Calu3 (cell line): ENCODE measurements at places on chromosomes 3 and 15. TPM values are rescaled to one million over a fixed set of nuclear protein-coding genes. Genes with fewer than 3 reads are reported as not detected.
A peak's percentile ranks its signal among the peaks of the same experiment; 100 is the strongest.

- peaks cover 2% of the 10 kb centered on the region for H3K4me1 ChIP-seq
- no peaks in the 10 kb centered on the region for H3K27me3 ChIP-seq
- no peak overlapping the region for H3K4me3 ChIP-seq
Observed at GRCh38 chr3:182746959-182747358, 46.3 kb upstream of the ATP11B start.

IL20RB gene
- total RNA-seq: 8.5 and 12.0 TPM in 2 replicates

CELF6 gene
- 0.19 and 0.42 TPM in 2 replicates for total RNA-seq

- H3K27ac ChIP-seq: no peak overlapping the region
- H3K4me1 ChIP-seq: no peaks in the 10 kb centered on the region
- no peaks in the 10 kb centered on the region for H3K27me3 ChIP-seq
- DNase-seq: no peak
- H3K36me3 ChIP-seq: no peaks in the 10 kb centered on the region
Observed at GRCh38 chr15:39860200-39860599, 59.9 kb downstream of the GPR176 start.

DNA sequence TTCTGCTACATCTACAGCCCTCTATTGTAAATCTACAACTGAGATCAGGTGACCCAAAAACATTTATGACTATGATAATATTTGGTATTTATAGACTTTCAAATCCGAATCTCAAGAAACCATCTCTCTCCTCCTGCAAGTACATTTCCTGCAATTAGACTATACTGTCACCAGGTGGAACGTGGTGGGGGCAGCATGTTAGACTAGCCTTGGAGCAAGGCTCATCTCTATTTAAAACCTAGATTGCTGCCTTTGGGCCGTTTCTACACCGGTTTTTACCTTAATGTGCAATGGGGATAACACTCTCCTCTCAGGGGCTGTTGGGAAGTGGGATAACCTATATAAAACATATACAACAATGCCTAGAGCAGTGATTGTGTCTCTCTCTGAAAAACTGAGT lies 3.8 kb upstream of the KATNBL1 start:
- no peaks in the 10 kb centered on the region for H3K36me3 ChIP-seq
- H3K4me1 ChIP-seq: no peaks in the 10 kb centered on the region
- DNase-seq: no peak
- H3K27me3 ChIP-seq: no peaks in the 10 kb centered on the region

DNA sequence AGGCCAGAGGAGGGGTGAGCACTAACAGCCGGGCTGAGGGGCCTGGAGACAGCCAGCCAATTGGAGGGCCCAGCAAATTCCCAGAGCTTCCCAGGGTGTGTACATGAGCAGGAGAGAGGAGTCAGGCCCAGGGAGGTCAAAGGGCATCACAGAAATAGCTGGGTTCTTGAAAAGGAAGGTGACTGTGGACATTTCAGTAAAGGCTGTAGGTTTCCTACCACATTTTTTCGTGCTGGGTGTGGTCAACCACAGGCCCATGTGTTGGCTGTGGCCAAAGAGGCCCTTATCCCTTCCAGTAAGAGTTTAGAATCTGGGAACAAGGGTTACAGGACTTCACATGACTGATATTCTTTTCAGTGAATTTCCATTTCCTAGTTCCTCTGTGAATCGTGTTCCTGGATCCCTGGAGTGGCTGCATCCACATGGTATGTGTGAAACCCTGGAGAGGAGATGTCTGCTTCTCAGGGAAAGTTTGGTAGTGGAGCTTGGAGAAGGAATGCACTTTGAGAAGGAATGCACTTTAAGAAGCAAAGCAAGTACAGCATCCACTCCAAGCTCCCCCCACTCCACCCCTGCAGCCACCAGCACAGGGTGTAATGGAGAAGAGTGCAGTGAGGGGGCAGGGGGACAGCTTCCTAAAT lies 73.2 kb upstream of the HEG1 start:
- DNase-seq: peak; percentile 27
- H3K27ac ChIP-seq: no peak overlapping the region
- H3K4me1 ChIP-seq: peaks cover 10% of the 10 kb centered on the region

GPR15 gene
- total RNA-seq: not detected in 2 replicates

GRCh38 chr3:133926736-133927539 lies 31.3 kb upstream of the RAB6B start:
- H3K27ac ChIP-seq: no peak overlapping the region
- H3K36me3 ChIP-seq: peaks cover 4% of the 10 kb centered on the region
- no peak overlapping the region for H3K4me3 ChIP-seq
- peak; percentile 12 for DNase-seq

NAALADL2 gene
- total RNA-seq: 36.7 and 36.9 TPM in 2 replicates

DNA sequence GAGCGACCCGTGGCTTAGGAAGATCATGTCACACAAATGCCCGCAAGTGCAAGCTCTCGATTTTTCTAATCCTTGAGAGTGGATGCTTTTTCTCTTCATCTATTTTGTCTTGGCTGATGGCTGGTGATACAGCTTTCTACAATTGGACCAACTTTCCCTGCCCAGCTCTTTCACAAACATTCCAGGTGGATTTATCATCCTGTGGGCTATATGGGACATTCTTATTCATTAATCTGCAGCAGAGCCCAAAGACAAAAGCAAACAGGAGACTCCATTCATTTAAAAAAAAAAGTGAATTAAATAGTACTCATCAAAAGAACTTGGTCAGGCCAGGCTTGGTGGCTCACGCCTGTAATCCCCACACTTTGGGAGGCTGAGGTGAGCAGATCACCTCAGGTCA lies 14.2 kb upstream of the TSEN2 start:
- no peaks in the 10 kb centered on the region for H3K27me3 ChIP-seq
- peaks cover 6% of the 10 kb centered on the region for H3K36me3 ChIP-seq
- no peak overlapping the region for H3K4me3 ChIP-seq
- no peak overlapping the region for H3K27ac ChIP-seq
- DNase-seq: no peak
- peaks cover 43% of the 10 kb centered on the region for H3K4me1 ChIP-seq

FSD2 gene
- total RNA-seq: not detected in 2 replicates

- H3K27me3 ChIP-seq: no peaks in the 10 kb centered on the region
- no peak overlapping the region for H3K4me3 ChIP-seq
- peaks cover 6% of the 10 kb centered on the region for H3K36me3 ChIP-seq
- no peak overlapping the region for H3K27ac ChIP-seq
- DNase-seq: no peak
Observed at GRCh38 chr3:152321200-152321954, 52.6 kb downstream of the MBNL1 start.

DNA sequence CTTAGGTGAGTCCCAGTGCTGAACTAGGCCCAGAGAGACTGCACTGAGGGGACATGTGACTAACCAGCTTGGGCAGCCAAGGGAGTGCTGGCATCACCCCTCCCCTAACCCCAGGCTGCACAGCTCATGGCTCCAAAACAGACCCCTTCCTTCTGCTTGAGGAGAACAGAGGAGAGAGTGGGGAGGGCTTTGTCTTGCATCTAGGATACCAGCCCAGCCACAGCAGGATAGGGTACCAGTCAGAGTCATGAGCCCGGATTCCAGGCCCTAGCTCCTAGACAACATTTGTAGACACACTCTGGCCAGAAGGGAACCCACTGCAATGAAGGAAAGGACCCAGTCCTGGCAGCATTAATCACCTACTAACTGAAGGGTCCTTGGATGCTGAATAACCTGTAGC lies 49.9 kb upstream of the PLSCR4 start:
- no peaks in the 10 kb centered on the region for H3K4me1 ChIP-seq
- no peak overlapping the region for H3K27ac ChIP-seq
- no peak overlapping the region for H3K4me3 ChIP-seq
- no peaks in the 10 kb centered on the region for H3K36me3 ChIP-seq
- DNase-seq: no peak

LEKR1 gene
- 4.5 and 5.1 TPM in 2 replicates for total RNA-seq

RLBP1 gene
- not detected in 2 replicates for total RNA-seq

- peak overlapping the region; percentile 11 for H3K27ac ChIP-seq
- H3K4me3 ChIP-seq: no peak overlapping the region
- H3K4me1 ChIP-seq: peaks cover 42% of the 10 kb centered on the region
- H3K27me3 ChIP-seq: no peaks in the 10 kb centered on the region
- no peaks in the 10 kb centered on the region for H3K36me3 ChIP-seq
Observed at GRCh38 chr3:193948459-193948858, 187.5 kb upstream of the HES1 start.

PAQR5 gene
- 1.8 and 2.5 TPM in 2 replicates for total RNA-seq

SPINT1 gene
- total RNA-seq: 93.7 and 98.4 TPM in 2 replicates

INKA1 gene
- 0.35 TPM in 1 of 2 replicates, not detected in the other for total RNA-seq

SCAANT1 gene
- total RNA-seq: not detected in 2 replicates

CDCP1 gene
- total RNA-seq: 66.4 and 66.9 TPM in 2 replicates

GRCh38 chr3:69710153-69710977 lies 28.9 kb upstream of the MITF start:
- no peak overlapping the region for H3K27ac ChIP-seq
- H3K27me3 ChIP-seq: no peaks in the 10 kb centered on the region
- no peaks in the 10 kb centered on the region for H3K4me1 ChIP-seq

DNA sequence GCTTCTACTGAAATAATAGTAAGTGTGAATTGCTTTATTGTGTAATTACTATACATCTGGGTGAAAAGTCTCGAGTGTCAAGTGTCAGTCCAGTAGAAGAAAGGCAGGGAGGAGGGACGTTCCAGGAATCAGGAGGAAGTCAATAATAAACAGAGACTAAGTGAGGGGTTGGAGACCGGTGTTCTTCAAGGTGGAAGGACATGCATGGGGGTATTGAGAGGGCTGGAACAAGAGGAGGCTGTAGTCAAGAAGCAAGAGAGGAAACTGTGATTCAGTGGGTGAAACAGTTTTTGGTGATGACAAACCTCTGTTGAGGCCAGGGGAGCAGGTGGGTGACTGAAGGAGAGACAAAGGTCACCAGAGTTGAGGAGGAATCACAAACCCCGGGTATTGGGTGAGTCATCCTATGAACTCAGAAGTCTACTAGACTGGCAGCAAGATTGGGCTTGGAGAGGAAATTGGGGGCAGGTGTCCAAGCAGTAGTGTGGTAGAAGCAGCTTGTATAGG lies 11.6 kb upstream of the SCAMP5 start:
- no peak overlapping the region for H3K27ac ChIP-seq
- DNase-seq: peak; percentile 22
- H3K4me3 ChIP-seq: no peak overlapping the region
- peaks cover 35% of the 10 kb centered on the region for H3K27me3 ChIP-seq

DNA sequence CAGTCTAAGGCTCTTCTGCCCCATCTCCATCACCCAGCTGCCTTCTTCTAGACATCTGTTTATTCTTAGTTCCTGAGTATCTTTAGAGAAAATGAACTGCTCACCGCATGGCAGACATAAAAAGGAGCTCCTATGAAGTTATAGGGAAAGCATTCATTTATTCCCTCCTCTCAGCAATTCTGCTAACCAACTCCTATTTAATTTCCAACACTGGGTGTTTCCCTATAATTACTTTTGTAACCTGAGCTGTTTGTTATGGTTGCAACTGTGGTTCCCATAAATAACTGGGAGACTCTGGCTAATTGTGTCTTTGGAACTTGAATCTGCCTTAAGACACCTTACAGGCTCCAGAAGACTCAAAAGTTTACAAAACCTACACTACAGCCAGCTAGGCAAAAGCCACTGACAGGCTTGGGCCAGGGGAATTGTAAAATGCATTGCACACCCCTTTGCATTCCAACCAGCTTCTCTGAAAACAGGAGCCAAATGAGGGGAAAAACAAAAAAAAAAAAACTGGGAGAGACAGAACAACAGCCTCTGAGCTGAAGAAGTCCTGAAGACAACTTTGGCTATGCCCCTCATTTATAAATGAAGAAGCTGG lies 231.5 kb upstream of the FEZF2 start:
- peaks cover 50% of the 10 kb centered on the region for H3K4me1 ChIP-seq
- H3K27me3 ChIP-seq: no peaks in the 10 kb centered on the region
- peaks cover 5% of the 10 kb centered on the region for H3K36me3 ChIP-seq
- DNase-seq: no peak
- H3K4me3 ChIP-seq: no peak overlapping the region
- no peak overlapping the region for H3K27ac ChIP-seq

DNA sequence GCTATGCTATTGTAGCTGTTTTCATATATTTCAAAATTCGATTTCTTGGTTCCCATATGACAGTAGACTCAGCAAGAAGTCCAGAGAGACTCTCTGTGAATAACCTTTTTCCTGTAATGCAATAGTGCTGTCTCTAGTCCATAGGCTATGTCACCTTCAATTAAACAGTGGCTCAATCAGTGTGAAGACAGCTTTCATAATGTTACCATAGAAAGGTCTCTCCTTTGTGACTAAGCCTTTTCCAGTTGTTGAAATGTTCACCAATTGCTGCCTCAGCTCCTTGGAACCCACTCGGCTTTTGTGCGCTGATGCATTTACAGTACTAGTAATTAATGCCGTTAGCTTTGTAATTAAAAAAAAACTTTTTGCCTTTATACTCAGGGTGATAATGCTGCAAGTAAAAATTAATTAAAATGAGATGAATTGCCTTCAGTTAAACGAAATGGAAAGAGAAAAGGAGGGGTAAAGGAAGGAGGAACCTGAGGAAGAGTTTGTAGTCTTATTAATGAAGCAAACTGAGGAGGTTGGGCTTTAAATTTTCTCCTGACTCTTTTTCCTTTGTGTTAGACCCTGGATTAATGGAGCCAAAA lies 214.8 kb downstream of the LSAMP start:
- no peaks in the 10 kb centered on the region for H3K27me3 ChIP-seq
- H3K27ac ChIP-seq: no peak overlapping the region
- H3K4me3 ChIP-seq: no peak overlapping the region

CHRNA5 gene
- 34.9 and 47.0 TPM in 2 replicates for total RNA-seq

PYGO1 gene
- 2.5 and 2.8 TPM in 2 replicates for total RNA-seq

GRCh38 chr3:21806733-21807132 lies 55.7 kb upstream of the ZNF385D start:
- no peak overlapping the region for H3K27ac ChIP-seq
- H3K4me1 ChIP-seq: no peaks in the 10 kb centered on the region
- H3K36me3 ChIP-seq: no peaks in the 10 kb centered on the region
- DNase-seq: no peak

GRCh38 chr15:60390871-60391501 lies 6.8 kb downstream of the ANXA2 start:
- peaks cover 80% of the 10 kb centered on the region for H3K4me1 ChIP-seq
- no peaks in the 10 kb centered on the region for H3K27me3 ChIP-seq
- peaks cover 98% of the 10 kb centered on the region for H3K36me3 ChIP-seq
- H3K4me3 ChIP-seq: peak overlapping the region; percentile 86
